ENCODE measurements at places on chromosomes 4 and X.
A peak's percentile ranks its signal among the peaks of the same experiment; 100 is the strongest.

DNA sequence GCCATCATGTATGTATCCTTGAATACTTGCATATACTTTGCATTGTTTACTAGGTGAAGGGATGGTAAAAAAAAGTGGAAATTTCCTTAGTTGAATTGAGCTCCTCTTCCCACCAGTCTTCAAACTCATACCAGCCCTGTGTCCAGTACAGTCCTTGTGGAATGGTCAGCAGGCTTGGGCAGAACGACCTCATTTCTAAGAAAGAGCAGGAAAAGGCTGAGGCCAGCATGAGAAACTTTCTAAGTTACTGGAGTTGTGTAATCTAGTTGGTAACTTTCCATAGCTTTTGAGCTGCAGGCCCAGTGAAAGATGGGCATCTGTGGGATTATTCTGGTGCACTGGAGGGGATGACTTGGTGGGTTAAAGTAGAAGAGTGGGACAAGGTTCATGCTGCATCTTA lies 87.6 kb downstream of the DCUN1D4 start:
- no peak for DNase-seq

DNA sequence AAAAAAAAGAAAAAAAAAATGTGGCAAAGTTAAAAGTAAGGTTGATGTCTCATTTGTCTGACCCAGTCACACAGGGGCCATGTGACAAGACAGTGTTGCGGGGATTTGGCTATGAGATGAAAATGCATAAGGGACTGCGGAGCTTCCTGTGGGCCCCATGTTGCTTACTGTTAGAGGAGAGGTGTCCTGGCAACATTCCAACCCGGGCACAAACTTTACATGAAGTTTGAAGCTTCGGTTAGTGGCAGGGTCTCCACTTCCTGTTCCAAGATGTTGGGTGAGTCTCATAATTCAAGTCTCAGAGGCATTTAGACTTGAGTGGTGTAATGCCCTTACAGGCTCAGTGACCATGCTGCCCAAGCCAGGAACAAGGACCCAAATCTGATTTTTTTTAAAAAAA lies 111.3 kb downstream of the MAML3 start:
- DNase-seq: no peak

GRCh38 chr4:115433491-115433890 lies 320.1 kb upstream of the NDST4 start:
- no peak for DNase-seq

DNA sequence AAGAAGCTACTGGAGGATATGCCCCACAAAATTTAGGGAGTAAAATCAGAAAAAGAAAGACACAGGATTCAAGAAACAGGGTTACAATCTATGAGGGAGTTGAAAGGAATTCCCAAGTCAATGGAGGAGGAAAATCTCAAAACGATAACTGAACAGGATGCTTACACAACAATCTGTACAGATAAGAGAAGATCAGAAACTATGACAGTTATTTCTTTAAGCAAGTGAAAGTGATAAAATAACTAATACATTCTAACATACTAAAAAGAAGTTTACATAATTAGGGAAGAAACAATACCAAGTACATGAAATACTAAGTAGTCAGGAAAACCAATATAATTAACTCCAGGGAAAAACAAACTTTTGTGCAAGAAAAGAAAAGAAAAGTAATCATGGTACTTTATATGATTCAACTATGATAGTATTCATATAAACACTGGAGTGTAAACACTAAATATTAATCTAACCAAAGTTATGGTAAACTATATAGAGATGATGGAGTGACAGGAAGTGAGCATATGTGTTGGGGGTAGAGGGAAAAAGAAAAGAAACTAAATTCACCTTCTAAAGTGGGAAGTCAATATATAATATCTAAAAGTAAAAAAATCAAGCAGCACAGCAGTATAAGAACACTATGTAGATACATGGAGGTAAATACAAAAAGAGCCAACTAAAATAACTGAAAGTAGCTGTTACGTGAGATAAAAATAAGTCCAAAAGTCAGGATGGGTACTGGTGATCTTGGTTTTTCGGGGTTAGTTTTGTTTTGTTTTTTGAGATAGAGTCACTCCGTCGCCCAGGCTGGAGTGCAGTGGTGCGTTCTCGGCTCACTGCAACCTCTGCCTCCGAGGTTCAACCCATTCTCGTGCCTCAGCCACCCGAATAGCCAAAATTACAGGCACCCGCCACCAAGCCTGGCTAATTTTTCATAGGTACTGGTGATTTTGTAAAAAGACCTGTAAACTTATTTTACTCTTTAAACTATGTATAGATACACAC lies 99.3 kb downstream of the TEX11 start:
- DNase-seq: no peak

DNA sequence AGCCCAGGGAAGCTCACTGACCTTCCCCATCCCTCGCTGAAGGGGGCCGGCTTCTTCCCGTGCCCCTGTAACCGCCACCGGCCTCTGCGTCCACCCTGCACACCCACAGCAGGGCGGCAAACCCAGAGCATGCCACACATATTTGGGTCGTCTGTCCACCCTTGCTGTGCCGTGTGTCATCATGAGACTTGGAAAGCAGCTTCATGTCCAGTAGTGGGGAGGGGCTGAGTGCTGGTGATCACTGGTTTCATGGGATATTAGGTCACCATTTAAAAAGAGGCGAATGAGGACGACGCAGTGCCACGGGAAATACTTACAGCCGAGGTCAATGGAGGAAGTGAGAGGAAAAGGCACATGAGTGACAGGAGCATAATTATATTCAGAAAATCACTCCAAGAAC lies 74.8 kb downstream of the HTRA3 start:
- DNase-seq: peak; percentile 54

- DNase-seq: no peak
Measured at GRCh38 chr4:48623182-48623780, 133.2 kb downstream of the ZAR1 start.

DNA sequence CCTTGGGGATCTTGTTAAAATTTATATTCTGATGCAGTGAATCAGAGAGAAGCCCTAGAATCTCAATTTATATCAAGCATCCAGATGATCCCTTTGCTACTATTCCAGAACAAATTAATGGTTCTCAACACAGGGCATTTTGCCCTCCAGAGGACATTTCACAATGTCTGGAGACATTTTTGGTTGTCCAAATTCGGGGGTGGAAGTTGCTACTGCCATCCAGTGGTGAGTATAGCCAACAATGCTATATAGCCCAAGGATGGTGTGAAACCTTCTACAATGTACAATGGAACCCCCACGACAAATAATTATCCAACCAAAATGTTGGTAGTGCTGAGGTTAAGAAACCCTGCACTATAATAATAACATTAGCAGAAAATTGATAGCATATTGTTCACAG lies 2440.0 kb downstream of the PCDH7 start:
- DNase-seq: no peak

- DNase-seq: no peak
Measured at GRCh38 chr4:64250061-64250460, 159.2 kb downstream of the TECRL start.

DNA sequence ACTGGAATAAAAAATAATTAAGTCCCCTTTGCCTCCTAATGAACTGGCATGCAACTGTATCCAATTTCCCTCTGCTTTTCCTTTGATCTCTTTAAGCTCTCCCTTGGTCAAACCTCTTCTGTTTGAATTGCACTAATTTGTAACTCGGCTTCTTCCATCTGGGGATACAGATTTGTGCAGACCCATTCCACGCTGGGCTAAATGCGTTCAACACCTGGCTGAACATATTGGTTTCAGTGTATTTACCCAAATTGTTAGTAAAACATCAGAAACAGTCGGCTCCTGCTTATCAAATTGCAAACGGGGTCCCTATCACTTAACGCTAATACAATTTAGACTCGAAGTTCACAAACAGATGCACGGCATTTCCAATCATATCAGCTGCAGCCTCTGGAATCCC lies 124.9 kb upstream of the TAPT1 start:
- DNase-seq: no peak

GRCh38 chrX:75337525-75337924 lies 63.6 kb downstream of the UPRT start:
- DNase-seq: no peak

- no peak for DNase-seq
Measured at GRCh38 chr4:54687887-54688841, 30.4 kb downstream of the KIT start.

GRCh38 chr4:155667568-155668511 lies 1.2 kb downstream of the GUCY1A1 start:
- DNase-seq: peak; percentile 73

- no peak for DNase-seq
Measured at GRCh38 chr4:2792396-2792710, 532 bp upstream of the SH3BP2 start.

DNA sequence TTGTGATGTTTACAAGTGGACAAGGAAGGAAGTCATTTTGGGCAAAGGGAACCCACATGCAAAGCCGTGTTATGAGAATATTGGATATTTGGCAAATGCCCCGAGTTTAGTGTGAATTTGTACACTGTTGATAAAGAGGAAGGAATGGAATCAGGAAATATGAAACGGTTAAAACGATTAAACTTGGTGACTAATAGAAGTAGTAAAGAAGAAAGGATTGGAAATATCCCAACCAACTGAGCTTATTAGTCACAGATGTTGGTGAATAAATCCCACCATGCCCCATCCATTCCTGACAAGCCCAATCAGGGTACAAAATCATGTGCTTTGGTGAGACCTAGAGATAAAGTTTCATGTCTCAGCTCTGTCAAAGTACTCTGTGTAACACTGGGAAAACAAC lies 22.0 kb downstream of the ARHGAP24 start:
- DNase-seq: no peak

- peak; percentile 97 for DNase-seq
Measured at GRCh38 chrX:32987142-32987541, 224.2 kb downstream of the DMD start.
